PC-9 (cell line): ENCODE measurements at places on chromosomes 11 and 22. TPM values are rescaled to one million over a fixed set of nuclear protein-coding genes. Genes with fewer than 3 reads are reported as not detected.

Gene APOA4
- not detected in 2 replicates for total RNA-seq

Gene OR51E2
- total RNA-seq = not detected in 2 replicates

Gene SCGB1D1
- total RNA-seq = not detected in 2 replicates

Gene CNTF
- total RNA-seq = 2.1 and 3.4 TPM in 2 replicates

Gene POLR3H
- 47.6 and 49.7 TPM in 2 replicates for total RNA-seq

Gene BTG4
- total RNA-seq = not detected in 2 replicates

Gene ST13
- total RNA-seq = 285 and 303 TPM in 2 replicates

Gene CCDC116
- total RNA-seq = 0.33 and 0.63 TPM in 2 replicates

Gene MYEOV
- total RNA-seq = 182 and 232 TPM in 2 replicates

Gene SHANK3
- 5.8 and 7.6 TPM in 2 replicates for total RNA-seq

Gene FGF19
- 2.0 and 3.4 TPM in 2 replicates for total RNA-seq

Gene SPI1
- not detected in 2 replicates for total RNA-seq

Gene CRYBB3
- total RNA-seq = 0.85 and 2.1 TPM in 2 replicates

Gene FUT4
- 1.9 and 2.0 TPM in 2 replicates for total RNA-seq

Gene PHETA2
- 4.5 TPM in 2 replicates for total RNA-seq

Gene SLC22A9
- total RNA-seq = not detected in 2 replicates

Gene MGAT3
- total RNA-seq = not detected in 2 replicates

Gene POU2AF2
- total RNA-seq = not detected in 2 replicates

Gene ZP1
- not detected in 2 replicates for total RNA-seq

Gene LDHAL6A
- not detected in 2 replicates for total RNA-seq

Gene TECTA
- total RNA-seq = 0.04 TPM in 1 of 2 replicates, not detected in the other

Gene TIGD3
- 1.7 and 1.8 TPM in 2 replicates for total RNA-seq

Gene CCDC90B
- total RNA-seq = 32.2 and 36.6 TPM in 2 replicates

Gene MPPED2
- not detected in 2 replicates for total RNA-seq

Gene MPEG1
- not detected in 2 replicates for total RNA-seq

Gene ADAMTS15
- total RNA-seq = 1.8 and 2.2 TPM in 2 replicates

Gene KDM4E
- total RNA-seq = not detected in 2 replicates

Gene CCDC81
- total RNA-seq = 0.65 and 1.1 TPM in 2 replicates

Gene CDC45
- total RNA-seq = 27.5 and 29.1 TPM in 2 replicates

Gene MSANTD4
- 11.0 and 13.6 TPM in 2 replicates for total RNA-seq

Gene KRTAP5-1
- total RNA-seq = not detected in 2 replicates

Gene LGALS12
- not detected in 2 replicates for total RNA-seq

Gene CYTH4
- not detected in 2 replicates for total RNA-seq

Gene PRR33
- total RNA-seq = not detected in 2 replicates

Gene CDC42BPG
- 31.3 and 33.8 TPM in 2 replicates for total RNA-seq

Gene GNG3
- total RNA-seq = 0.57 TPM in 1 of 2 replicates, not detected in the other

Gene GSTT2B
- 0.50 TPM in 1 of 2 replicates, not detected in the other for total RNA-seq

Gene C22orf31
- total RNA-seq = not detected in 2 replicates

Gene CLNS1A
- 190 and 232 TPM in 2 replicates for total RNA-seq

Gene GAL3ST1
- total RNA-seq = 0.52 TPM in 1 of 2 replicates, not detected in the other

Gene THRSP
- 0.72 TPM in 1 of 2 replicates, not detected in the other for total RNA-seq

Gene CALCA
- total RNA-seq = not detected in 2 replicates

Gene KIRREL3
- total RNA-seq = 1.9 and 2.2 TPM in 2 replicates

Gene EMID1
- total RNA-seq = 1.1 and 3.1 TPM in 2 replicates

Gene ZNF70
- total RNA-seq = 2.8 and 2.9 TPM in 2 replicates

Gene RBM14
- 108 and 112 TPM in 2 replicates for total RNA-seq

Gene CASP1
- 2.3 and 4.7 TPM in 2 replicates for total RNA-seq

Gene GRK3
- total RNA-seq = 0.37 and 0.38 TPM in 2 replicates

Gene CTSW
- not detected in 2 replicates for total RNA-seq

Gene YPEL4
- 0.48 and 0.98 TPM in 2 replicates for total RNA-seq

Gene ATP5MG
- total RNA-seq = 240 and 248 TPM in 2 replicates

Gene PAX6
- 19.8 and 29.0 TPM in 2 replicates for total RNA-seq

Gene OR5P2
- total RNA-seq = 1.3 and 2.5 TPM in 2 replicates

Gene UBQLNL
- 0.15 TPM in 1 of 2 replicates, not detected in the other for total RNA-seq

Gene FOLR3
- not detected in 2 replicates for total RNA-seq

Gene PARVA
- total RNA-seq = 31.5 and 41.2 TPM in 2 replicates

Gene TMEM132A
- total RNA-seq = 54.4 and 90.3 TPM in 2 replicates

Gene RASGRP2
- total RNA-seq = 1.0 and 2.1 TPM in 2 replicates

Gene SLC22A25
- total RNA-seq = not detected in 2 replicates
